ENCODE measurements at places on chromosomes 12 and 14.

- no peak for DNase-seq
Observed at GRCh38 chr12:123571343-123571813, 13.0 kb upstream of the TMED2 start.

DNA sequence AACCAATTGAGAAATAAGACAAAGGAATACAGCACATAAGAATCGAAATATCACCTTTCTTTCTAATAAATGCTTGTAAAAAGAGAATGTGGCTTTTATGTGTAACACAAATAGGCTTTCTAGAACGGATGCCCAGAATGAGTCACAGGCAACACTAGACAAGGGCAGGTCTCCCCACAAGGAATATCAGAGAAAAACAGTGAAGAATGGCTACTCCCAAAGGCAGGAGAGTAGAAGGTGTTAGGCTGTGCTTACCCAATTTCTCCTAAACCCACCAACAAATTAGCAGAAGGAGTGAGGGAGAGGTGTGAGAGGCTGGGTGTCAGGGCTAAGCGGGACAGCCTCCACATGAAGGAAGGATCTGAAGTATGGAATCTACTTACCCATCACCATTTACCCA lies 55.2 kb downstream of the GALNT4 start:
- DNase-seq, result no peak

DNA sequence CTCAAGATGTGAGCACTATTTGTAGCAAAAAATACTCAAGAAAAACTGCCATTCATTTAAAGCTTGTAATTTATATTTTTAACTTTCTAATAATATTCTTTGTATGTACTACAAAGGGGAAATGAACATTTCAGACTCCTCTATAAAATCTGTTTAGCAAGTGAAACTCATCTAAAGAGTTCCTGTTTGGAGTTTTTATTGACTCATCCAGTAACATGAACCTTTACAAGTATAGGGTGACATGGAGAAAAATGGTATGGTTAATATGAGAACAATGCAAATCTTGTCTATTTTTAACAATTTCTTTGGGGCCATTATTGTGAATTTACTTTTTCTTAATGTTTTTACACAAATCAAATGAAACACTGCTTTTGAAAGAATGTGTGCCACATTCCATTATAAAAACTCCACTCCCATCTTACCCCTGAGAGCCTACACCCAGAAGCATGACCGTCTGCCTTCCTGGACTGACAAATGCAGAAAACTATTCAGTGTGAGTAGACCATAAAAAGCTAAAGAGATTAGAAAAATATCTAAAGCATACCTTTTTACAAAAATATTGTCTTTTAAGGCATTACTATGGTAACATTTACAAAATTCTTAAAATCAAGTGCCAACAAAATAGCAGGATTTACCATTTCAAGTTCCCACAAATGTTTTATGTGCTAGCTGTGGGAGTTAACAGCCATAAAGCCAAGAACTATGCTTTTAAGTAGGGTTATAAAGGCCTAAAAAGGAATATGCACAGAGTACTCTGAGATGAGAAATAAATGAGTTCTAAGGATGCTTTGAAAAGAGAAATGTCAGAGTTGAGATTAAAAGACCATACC lies 144.0 kb downstream of the ADAMTS20 start:
- no peak for DNase-seq

DNA sequence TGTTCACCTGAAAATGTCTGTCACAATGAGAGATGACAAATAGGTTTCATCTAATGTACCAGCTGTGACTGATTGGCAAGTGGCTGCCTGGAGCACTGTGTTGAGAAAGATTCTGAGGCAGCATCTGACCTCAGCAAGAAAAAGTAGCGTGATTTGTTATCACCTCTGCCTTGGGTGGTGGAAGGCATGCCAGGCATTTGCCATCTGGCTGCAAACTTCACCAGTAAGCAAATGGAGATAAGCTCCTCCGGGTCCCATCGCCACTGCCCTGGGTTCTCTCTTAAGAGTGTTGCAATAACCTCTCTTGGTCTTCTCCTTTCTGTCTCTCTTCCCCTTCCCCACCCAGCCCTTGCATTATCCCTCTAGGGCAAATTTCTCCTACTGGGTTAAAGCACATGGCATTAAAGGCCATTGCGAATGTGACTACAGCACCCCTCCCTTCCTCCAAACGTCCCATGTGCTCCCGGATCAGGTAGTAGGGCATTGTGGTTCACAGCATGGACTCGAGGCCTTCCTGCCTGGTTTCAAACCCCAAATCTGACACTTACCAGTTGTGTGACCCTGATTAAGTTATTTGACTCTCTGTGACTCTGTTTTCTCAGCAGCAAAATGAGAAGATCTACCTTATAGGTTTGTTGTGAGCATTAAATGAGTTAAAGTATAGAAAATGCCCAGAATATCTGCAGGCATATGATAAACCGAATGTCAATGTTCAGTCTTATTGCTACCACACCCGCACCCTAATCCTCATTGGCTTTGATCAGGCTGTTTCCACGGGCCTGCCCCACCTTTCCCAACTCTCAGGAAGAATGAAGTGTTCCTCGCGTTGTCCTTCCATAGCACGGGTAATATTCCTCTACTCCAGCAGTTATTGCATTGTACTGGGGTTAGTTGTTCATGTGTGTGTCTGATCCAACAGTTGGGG lies 8.2 kb upstream of the LGALS3 start:
- no peak for DNase-seq

DNA sequence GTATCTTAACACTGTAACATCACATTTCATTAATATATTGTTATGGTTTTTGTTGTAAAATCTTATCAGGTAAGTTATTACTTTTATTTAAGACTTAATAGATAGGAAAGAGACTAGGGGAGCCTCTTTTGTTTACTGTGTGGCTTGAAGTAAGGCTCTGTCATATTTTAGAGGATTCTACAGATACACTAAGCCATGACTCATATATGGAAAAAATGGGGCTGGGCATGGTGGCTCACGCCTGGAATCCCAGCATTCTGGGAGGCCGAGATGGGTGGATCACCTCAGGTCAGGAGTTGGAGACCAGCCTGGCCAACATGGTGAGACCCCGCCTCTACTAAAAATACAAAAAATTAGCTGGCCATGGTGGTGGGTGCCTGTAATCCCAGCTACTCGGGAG lies 23.6 kb upstream of the NPFF start:
- DNase-seq, result no peak

GRCh38 chr14:59308673-59309072 lies 120.2 kb downstream of the DAAM1 start:
- no peak for DNase-seq

DNA sequence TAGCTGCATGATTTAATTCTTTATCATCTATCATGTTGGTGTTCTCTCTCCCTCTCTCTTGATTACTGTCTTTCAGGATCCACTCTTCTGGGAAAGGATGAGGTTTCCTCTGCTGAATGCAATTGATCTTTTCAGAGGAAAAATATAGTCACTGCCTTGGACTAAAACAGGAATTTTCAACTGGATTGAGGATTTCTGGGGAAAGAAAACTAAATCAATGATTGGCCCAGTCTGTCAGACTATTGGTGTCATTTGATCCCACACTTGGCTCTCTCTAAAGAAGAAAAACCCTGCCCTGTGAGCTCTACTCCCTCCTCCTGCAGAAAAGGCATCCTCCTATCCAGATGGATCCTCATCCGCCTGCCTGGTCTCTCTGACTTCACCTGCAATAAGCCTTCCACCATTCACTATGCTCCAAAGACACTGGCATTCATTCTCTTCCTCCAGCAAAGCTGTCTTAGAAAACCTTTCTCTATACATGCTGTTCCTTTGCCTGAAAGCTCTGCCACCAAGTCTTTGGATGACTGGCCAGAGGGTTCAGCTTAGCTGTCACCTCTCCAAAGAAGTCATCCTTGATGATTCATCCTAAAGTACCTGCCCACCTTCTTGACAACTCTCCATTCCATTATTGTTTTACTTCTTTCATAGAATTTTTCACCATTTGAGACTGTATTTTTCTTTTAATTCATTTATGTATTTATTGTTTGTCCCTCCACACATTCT lies 127.7 kb upstream of the CAND1 start:
- DNase-seq, result no peak

- DNase-seq, result no peak
Observed at GRCh38 chr14:76770521-76771436, 9.5 kb downstream of the VASH1 start.

DNA sequence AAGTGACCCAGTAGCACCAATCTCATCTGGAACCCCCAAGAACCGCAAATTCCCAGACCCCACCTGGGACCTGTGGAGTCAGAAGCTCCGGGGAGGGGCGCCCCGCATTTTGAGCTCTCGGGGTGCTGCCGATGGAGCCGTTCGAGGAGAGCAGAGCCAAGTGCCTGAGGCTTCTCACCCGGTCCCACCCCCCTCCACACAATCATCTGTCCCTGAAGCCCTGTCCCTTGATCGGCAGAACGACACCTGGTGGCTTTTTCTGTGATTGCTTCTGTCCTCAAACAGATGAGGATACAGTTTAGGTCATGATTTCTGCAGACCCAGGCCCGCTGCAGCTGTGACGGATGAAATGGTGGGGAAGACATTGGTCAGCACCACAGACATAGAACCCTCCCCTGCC lies 74.7 kb downstream of the NOC4L start:
- no peak for DNase-seq

DNA sequence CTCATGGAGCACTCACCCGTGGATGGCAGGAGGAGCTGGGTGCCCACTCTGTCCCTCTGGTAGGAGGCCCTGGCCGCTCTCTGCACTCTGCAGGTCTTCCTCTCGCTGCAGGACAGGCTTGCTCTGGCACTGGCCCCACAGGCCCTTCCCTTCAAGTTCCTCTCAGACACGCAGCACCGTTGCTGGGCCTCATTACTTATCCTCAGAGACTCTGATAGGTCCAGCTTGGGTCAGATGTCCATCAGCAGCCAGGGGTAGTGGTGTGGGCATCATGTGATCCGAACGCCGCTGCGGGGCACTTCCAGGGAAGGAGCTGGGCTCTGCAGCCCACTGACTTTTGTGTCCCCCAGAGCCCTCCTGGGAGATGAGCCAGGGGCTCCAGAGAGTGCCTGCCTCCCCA lies 11.8 kb downstream of the OTUB2 start:
- no peak for DNase-seq

- no peak for DNase-seq
Observed at GRCh38 chr12:30082381-30082780, 298.6 kb upstream of the TMTC1 start.

DNA sequence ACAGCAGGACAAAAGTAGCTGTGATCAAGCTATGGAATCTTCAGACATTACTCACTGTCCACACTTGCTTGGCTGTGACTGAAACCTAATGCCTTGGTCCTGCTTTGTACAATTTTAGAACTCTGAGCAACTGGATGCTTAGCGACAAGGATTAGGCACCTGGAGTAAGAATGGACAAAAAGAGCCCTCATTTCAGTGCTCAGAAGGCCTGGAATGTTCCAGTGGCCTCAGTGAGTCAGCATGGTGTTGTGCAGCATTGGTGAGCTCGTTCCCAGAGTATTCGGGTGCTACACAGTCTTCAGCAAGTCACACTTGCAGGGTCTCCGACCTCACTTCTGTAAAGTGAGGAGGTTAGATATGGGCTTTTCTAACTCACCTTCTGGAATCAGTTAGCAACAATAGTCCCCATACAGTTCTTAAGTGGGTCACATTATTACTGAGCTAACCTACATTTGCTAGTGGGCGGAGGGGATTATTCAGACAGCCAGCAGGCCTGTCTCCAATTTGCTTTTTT lies 108.0 kb upstream of the MDM1 start:
- DNase-seq, result no peak

GRCh38 chr12:4567073-4567881 lies 5.3 kb downstream of the DYRK4 start:
- no peak for DNase-seq

GRCh38 chr12:70197345-70197744 lies 45.9 kb upstream of the CNOT2 start:
- no peak for DNase-seq

DNA sequence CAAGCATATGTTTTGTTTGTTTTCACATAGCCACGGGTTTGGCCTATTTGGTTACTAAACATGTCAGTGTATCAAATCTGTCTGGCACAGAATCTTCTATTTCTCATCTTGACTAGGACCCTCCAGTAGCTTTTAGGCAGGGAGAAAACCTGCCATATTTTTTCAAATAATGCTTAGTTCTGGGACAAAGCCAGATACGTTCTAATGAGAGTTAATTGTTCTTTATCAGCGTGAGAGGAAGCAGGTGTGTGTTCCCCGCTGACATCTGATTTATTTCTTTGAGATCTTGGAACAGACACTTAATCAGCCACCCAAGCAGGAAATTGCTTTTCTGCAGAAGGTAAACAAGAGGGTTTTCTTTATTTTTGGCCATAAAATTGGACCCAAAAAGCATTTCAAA lies 54.8 kb downstream of the GOLGA5 start:
- no peak for DNase-seq

GRCh38 chr12:113844495-113845210 lies 121.5 kb downstream of the RBM19 start:
- DNase-seq, result no peak

DNA sequence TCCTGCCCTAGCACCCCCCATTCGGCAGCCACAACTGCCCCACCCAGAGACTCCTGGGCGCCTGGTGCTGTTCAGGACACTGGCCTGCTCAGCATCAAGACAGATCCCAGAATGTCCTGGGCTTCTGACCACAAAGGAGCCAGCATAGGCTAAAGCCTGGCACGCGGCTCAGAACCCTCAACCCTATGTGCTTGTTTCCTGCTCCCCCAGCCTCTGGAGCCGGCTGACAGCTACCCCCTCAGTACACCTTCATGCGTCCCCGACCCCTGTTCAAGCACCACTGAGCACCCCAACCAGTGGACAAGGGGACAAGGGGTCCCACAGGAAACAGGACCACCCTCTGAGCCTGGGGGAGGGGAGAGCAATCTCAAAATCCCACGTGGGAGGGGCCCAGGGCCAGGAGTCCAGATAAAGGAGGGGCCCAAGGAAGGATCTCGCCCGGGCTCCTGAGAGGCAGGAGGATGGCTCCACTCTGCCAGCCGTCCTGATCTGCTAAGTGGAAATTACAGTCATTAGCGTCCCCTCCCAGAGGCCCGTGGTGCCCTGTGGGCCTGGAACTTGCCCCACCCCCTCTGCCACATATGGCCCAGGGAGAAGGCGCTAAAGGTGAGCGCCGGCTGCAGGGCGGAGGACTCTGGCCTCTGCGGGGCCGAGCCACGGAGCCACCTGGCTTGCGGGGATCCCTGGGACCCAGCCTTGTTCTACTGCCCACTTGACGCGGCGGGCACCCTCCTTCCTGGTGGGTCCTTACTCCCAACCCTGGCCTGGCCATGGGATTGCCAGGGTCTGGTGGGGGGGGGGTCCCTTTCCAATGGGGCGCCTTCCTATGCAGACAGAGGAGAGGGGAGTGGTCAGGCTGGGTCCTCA lies 27.2 kb upstream of the GPR132 start:
- no peak for DNase-seq

- DNase-seq, result no peak
Observed at GRCh38 chr14:75205591-75205990, 29.2 kb upstream of the TMED10 start.

DNA sequence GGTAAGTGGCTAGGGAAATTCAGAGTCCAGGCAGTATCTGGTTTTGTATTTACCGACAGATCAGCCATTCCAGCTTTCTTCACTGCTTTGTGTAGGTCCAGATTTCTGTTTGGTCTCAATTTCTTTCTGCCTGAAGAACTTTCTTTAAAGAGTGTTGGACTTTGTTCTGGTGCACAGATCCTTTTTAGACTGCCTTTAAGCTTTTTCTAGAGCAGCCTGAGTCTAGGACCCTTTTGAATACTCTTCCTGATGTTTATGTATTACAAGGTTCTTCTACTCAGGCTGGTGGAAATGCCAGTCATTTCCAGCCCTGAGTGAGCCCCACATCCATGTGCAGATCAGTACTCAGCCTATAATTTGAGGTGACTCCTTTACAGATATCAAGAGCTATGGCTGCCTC lies 54.7 kb downstream of the DAAM1 start:
- DNase-seq, result no peak
